Lower lobe of right lung (tissue), 2 donors: ENCODE measurements at places on chromosomes 1 and 21. TPM values are rescaled to one million over a fixed set of nuclear protein-coding genes. Genes with fewer than 3 reads are reported as not detected.

NAV1 gene
- total RNA-seq = 24.5 TPM

ALX3 gene
- not detected for total RNA-seq

C8B gene
- total RNA-seq = 1.2 TPM

DNA sequence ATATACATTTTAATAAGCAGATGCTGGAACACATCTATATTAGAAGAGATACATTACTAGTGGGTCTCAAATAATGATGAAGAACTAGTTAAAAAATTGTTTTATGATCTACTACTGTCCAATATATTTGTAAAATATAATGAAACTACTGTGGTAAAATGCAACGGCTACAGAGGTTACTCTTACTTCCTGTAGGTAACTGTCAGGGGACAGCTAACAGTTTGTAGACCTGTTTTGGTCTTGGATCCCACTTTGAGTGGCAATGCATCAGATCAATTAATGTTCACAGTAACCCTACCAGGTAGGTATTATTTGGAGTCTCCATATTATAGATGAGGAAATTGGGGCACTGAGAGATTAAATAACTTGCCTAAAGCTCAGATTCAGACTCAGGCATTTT is 26.7 kb upstream of the MYSM1 start:
- DNase-seq = no peak

GRCh38 chr1:229079016-229079595 is 191.8 kb upstream of the RAB4A start:
- DNase-seq = no peak

DNA sequence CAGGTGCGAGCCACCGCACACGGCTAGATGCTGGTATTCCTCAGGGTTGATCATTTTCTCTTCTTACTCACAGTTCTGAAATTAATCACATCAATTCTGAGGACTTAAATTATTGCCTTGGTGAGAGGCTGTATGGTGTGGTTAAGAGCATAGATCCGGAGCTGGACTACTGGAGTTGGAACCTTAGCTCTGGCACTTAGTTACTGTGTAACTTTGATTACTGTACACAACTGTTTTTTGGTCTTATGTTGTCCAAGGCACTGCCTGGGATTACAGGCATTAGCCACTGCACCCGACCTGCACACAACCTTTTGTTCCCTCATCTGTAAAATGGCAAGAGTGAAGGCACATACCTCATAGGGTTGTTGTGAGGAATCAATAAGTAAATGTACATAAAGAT is 25.6 kb upstream of the THRAP3 start:
- no peak for DNase-seq

- peak; percentile 43 for DNase-seq
Measured at GRCh38 chr21:45997495-45998275, 16.1 kb downstream of the COL6A1 start.

- no peak for DNase-seq
Measured at GRCh38 chr1:190273161-190273560, 204.5 kb downstream of the BRINP3 start.

GRCh38 chr1:36384542-36385409 is 948 bp downstream of the STK40 start:
- DNase-seq = peak; percentile 90

DNA sequence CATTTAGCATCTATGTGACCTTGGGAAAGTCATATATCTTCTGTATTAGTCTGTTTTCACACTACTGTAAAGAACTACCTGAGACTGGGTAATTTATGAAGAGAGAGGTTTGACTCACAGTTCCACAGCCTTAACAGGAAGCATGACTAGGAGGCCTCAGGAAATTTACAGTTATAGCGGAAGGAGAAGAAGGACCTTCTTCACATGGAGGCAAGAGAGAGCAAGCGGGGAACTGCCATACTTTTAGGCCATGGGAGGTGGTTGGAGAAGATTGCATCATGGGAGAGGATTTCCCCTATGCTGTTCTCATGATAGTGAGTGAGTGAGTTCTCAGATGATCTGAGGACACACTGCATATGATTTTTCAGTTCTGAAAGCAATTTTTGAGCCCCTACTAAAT is 87.9 kb downstream of the CLEC20A start:
- no peak for DNase-seq

DNA sequence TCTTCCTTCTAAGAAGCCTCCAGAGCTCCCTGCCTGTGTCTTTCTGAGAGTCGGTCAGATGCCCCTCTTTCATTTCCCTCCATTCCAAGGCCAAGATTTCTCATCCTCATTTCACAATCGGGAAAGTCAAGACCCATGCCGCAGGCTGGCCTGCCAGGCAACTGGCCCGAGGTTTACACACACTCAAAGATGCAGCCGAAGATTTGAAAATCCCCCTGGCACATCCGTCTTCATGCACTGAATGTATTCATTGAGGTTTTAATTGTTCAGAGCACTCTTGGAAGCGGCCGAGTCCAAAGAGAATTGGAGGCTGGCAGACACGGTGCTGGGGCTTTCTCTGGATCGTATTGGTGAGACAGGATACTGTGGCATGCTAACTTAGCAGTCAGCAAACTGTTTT is 29.1 kb upstream of the SRP9 start:
- no peak for DNase-seq

DNA sequence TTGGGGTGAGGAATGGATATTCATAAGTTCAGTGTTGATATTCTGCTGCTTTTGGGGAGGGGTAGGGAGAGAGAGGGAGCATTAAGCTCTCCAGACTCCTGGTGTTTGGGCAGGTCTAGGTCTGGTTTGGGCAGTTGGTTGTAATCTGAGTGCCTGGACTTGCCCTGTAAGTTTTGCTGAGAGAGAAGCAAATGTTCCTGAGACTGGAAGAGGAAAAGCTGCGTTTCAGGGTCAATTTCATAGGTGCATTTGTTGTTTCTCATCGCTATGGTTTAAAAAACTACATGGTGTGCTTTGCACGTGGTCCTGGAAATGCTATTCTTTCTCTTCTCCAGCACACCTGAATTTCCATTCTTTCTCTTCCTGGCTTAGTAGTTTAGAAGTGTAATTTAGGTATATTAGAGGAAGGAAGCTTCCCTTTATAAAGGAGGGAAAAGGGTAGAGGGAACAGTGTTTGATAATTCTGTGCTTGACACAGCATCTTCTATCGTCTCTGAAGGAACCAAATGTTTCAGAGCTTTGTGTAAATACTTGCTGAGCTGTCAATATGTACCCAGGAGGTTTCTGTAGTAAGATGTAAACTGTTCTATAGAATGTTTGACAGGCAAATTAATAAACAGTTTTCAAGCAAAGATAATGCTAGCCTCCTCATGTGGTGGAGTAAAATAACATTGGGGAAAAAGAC is 6.3 kb downstream of the ARID1A start:
- no peak for DNase-seq

DNA sequence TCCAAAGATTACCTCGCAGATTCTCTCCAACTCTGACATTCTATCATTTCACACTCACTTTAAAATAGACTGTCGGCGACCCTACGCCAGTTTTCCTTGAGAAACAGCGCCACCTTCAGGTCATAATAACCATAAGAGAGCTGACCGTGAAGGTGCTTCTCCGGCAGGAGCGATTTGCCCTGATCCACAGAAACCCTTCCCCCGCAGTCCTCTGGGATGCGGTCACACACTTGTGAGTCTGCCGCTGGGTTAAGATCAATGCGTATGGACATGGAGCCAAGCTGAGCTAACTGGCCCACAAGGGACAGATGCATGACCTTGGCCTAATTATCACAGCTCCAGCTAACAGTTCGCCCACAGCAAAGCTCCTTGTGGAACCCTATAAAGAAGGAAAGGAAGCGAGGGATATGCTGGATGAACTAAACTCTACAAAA is 32.8 kb upstream of the IFNAR2 start:
- peak; percentile 70 for DNase-seq

DNA sequence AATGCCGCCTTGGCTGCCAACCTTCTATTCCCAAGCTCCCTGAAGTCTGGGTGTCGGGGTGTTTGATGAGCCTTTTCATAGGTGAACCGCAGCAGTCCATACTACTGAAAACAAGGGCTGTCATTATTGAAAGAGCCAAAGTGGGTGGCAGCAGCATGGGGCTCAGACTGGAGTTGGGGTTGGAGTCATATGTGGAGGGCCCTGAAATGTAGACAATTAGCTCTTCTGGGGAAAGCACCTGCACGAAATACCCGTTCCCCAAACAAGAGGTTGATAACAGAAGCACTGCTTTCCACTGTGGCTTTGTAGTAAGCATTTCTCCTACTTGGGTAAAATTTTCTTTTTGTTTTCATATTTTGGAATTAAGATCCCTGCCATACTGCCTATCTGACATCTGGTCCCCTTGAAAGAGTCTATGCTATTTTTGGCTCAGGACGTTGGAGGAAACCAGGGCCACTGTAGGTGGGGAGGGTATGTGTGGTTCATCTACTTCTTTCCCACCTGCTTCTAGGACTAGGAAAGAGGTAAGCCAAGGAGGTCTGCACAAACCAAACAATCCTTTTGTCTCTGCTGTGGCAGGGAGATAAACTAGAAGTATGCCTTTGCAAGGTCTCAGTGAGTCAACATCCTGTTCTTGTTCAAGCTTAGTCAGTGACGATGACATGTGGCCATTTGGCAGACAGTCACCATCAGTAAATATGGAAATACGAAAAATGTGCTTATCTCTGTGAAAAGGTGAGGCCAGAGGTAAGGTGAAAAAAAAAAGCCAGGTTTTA is 197.0 kb upstream of the UBE2U start:
- no peak for DNase-seq
